ENCODE measurements at places on chromosomes 7 and 10.

DNA sequence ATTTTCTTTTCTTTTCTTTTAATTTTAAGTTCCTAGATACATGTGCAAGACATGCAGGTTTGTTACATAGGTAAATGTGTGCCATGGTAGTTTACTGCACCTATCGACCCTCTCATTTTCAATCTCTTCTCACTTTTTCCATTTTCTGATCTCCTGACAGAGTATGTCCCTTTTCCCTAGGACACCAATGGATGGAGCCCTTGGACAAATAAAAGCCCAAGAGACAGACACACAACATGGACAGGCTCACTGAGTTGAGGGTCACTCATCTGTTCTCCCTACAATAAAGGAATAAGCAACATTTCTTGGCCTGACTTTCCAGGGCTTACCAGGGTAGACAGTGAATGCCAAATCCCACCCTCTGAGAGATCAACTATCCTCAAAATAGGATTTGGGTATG lies 15.2 kb upstream of the UBE2D1 start:
- DNase-seq, result no peak

DNA sequence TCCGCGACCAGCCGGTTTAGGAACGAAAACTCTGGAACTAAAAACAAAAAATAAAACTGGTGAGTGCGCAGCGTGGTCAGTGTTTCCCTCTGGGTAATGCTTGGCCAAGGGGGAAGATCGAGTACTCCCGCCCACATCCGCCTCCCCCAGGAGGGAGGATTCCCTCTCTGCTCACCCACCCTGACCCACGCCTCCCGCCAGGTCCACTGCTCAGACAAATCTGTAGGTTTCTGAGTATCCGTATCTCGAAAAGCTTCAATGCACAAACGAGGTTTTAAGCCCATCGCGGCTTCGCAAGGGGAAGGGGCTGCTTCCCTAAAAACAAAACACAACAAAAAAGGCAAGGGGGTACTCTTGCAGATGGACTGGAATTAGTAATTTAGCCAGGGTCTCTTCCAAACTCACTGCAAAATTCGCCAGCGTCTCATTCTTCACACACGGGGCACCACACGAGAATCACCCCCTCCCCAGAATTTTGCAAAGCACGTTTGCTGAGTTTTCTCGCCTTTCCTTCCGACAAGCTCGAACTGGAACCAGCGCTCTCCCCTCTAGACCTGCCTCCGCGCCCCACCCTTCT lies 75.2 kb downstream of the INSIG1 start:
- DNase-seq, result no peak

GRCh38 chr7:135514856-135515255 lies 5.0 kb upstream of the CNOT4 start:
- DNase-seq, result no peak

DNA sequence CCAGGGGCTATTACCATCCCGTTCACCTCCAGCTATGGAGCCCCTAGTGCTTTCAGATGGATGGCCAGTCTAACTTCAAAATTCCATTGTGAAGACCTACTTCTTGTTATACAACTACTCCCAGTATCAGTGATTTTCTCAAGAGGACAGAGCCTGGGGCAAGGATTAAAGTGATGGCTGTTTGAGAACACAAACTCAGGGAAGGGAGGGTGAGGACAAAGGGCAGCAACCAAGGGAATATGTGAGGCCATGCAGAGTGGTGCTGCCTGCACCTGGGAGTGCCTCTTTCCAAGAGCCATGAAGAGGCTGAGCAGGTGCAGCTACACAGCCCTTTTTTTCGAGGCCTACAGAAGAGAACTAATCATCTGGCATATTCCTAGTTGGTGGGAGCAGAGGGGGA lies 303.5 kb upstream of the BMPER start:
- no peak for DNase-seq

DNA sequence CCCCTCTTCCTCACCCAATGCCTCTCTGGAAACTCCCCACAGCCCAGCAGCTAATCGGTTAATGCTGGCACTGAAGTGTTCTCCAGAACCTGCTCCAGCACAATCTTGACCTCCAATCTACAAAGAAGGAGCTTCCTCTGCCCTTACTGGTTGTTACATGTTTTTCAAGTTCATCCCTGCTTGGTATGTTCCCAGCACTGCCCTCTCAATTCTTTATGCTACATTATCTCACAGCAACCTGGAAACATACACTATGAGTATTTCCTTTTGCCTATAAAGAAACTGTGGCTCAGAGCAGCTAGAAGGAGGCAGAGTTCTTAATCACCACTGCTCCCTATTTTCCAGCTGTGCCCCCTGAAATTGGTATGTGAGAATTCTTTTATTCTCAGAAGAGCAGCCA lies 84.1 kb upstream of the KMT2E start:
- no peak for DNase-seq

- peak; percentile 64 for DNase-seq
Observed at GRCh38 chr10:70903262-70903921, 15.0 kb upstream of the PCBD1 start.

Measured in right kidney (tissue), 9 donors.